ENCODE measurements at places on chromosomes 11 and 22.

GRCh38 chr22:42077486-42078125 lies 1.9 kb upstream of the SMDT1 start:
- DNase-seq = no peak

DNA sequence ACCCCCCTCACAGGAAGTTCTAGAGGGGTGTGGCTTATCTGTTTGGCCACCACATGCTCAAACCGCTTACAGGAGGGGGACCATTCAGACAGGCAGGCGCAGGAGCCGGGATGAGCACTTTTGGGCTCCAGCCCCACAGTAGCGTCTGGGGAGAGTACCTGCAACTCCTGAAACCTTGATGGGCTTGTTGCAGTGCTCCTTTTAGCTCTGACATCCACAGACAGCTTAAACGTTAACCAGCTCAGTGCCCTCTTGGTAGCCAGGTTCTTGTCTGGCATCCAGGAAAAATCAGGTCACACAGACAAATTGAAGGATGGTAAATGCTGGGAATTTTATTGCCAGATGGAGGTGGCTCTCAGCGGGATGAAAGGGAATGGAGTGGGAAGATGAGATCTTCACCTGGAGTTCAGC lies 326.3 kb downstream of the ETS1 start:
- no peak for DNase-seq

DNA sequence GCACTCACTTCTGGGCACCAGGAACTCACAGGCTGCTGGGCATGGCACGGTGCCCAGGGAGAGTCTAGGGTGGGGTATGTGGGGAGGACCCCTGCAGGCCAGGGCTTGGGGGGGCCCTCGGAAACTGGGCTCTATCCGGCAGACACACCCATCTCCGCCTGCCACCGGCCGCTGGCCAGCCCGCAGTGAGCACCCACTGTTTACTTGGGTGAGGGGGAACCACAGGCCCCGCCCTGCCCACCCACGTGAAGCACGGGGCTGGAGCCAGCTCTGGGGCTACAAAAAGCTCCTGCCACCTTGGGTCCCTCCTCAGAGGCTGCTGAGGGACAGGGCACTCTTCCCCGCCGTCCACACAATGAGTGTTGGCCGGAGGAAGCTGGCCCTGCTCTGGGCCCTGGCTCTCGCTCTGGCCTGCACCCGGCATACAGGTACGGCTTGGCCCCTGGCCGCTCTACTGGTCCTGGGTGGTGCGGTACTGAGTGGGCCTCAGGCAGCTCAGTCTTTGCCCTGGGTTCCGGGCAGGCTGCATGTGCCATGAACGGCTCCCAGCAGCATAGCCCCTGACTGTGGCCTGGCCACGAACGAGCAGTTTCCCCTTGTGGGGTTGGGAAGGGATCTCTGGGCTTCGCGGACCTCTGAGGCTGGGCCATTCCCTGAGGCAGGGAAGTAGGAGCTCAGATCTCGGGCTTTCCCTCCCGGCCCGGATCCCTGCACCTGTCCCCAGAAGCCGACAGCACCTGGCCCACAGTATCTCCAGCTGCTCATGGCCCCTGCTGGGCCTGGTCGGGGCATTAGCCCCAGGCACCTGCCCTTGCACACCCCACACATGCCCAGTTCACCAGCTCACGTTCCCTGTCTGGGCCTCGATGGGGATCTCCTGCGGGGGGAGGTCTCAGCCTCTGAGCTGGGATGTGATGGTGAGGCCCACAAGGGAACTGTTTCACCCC lies at the start of gene MUC5AC:
MUC5AC (plus strand) TSS at position 309 of the 947 bp plus-strand sequence; CDS start at position 356, 47 bp downstream.
- no peak for DNase-seq

GRCh38 chr11:44967930-44968496 lies 17.3 kb upstream of the TP53I11 start:
- DNase-seq = no peak

- DNase-seq = no peak
Observed at GRCh38 chr22:26691377-26691716, 34.0 kb downstream of the MIAT start.

DNA sequence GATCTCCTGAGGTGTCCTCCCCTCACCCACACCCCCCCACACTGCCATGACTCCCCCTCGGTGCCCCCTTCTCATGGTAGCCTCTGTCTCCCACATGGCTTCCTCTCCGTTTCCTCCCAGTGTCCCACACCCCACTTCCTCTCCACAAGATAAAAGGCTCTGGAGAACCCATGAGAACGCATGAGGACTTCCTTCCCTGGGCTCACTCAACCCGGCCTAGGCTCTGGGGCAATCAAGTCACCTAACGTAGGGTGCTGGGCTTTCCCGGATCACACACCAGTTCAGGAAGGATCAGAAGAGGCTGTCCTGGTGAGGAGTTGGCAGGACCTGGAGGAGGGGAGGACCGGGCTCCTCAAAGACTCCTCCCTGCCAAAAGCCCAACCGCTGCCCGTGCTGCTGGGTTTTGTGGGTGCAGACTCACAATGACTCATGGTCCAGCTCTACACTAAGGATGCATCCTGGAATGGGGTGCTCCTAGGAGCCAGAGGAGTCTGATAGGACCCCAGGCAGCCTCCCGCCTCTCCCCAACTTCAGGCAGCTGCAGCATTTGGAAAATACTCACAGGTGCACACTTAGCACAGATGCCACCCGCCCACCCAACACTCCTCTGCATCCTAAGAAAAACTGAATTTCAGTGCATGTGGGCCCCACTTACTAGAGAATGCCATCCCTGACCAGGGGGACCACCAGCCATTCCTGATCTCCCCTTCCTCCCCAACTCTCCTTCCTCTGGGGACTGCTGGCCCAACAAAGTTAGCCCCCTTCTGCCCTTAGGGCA lies 21.0 kb downstream of the SLC22A12 start:
- no peak for DNase-seq

GRCh38 chr22:20526628-20527355 lies 19.4 kb downstream of the MED15 start:
- peak; percentile 95 for DNase-seq

- no peak for DNase-seq
Observed at GRCh38 chr11:94089341-94089740, 39.3 kb upstream of the PANX1 start.

- DNase-seq = no peak
Observed at GRCh38 chr11:131982154-131982553, 611.7 kb downstream of the NTM start.

GRCh38 chr11:74449369-74449931 lies 17.9 kb downstream of the KCNE3 start:
- DNase-seq = peak; percentile 84

DNA sequence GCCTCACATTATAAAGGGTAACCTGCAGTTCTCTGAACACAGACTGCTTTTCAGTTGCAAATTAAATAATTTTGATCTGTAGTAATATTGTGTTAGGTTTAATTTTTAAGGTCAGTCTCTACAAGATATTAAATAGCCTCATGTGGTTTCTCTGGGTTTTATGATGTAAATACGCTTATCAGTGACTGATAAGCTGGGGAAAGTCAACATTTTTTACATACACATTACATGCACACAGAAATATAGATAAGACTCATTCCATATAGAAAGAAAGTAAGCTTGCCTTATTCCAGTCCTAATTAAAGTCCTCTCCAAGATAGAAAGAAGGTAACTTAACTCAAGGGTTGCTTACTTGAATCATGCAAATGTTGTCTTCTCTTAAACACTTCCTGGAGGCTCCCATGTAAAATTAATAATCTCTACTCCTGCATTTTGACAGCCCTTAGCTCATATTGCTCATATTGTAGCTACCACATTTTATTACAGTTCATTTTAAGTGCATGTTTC lies 1.6 kb upstream of the OR5M3 start:
- no peak for DNase-seq

- no peak for DNase-seq
Observed at GRCh38 chr11:101567071-101567470, 16.7 kb downstream of the TRPC6 start.

DNA sequence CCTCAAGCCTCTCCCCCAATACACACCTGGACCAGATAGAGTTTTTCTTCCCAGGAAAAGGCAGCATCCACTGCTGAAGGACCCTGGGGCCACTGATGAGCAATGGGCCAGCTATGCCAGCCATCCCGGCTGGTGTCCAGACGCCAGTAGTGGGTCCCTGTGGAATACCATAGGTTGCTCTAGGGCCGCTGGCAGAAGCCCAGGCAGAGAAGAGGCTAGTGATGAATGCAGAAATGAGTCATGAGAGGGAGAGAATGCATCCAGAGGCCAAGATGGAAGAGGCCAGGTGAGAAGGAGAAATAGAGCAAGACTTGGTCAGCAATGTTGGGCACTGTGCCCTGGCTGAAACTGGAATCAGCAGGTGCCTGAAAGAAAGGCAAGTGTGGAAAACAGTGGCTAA lies 8.9 kb downstream of the HPX start:
- peak; percentile 93 for DNase-seq

- DNase-seq = peak; percentile 44
Observed at GRCh38 chr11:59791639-59792038, 18.9 kb downstream of the MRPL16 start.

DNA sequence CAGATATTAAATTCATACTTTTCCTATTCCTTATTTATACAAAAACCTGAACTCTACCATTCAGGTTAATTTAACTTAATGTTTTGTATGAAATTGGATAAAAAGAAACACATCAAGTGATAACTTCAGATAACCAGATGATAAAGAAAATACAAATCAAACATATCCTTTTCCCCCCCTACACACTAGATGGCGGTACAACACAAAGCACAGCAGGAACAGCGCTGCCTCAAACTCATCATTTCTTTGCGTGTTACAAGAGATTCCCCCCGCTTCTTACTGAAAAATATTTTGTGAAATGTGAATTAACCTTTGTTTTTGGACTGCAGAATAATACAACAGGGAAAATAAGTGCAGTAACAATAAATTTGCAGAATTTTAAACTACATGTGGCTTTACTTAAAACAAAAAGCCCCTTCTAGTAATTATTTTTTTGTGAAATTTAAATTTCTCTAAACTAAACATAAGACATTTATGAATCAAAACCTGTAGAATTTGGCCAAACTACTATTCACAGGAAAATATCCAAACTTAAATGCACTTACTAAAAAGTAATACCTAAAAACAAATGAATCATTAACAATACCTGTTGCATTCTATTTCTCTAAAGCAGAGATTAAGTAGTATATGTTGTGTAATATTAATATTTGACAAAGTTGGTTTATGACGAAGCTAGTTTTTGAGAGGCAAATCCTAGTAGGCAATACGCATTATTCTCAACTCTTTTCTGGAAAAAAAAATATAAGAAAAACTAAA lies 74.4 kb downstream of the ARHGAP32 start:
- peak; percentile 72 for DNase-seq

DNA sequence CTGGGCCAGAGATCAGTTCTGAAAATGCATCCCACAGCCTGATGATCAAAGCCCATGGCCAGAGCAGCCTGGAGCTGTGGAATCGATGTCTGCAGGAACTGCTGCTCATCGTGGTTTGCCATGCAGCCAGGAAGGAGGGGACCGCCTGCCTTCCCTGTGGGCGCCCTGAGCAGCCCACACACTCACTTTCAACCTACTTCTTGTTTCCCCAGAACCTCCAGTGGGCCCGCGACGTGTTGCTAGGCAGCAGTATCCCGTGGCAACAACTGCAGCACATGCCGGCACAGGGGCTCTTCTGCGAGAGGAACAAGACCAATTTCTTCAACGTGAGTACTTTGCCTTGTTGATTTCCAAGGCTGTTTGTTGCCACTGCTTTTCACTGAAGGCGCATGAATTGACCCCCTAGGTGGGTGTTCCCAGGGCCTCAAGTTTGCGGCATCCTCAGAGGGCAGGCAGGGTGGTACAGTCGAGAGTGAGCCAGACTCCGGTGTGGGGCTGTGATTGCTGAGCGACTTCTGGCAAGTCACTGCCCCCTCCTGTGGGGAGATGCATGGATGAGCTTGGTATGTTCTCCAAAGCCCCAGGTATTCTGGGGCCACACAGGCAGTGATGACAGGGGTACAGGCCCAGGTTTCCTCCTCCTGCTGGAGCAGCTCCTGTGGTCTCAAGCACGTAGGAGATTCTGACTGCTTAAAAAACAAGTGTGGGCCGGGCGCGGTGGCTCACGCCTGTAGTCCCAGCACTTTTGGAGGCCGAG lies 47.0 kb upstream of the SUSD2 start:
- no peak for DNase-seq
